Activated CD8-positive, alpha-beta memory T cell treated with anti-CD3 and anti-CD28 coated beads for 4 hours (primary cell): ENCODE measurements at places on chromosomes 4 and X.

GRCh38 chr4:26992657-26993361 lies 132.2 kb downstream of the STIM2 start:
- no peak for DNase-seq

- no peak for DNase-seq
Observed at GRCh38 chr4:57726154-57726553, 616.0 kb upstream of the IGFBP7 start.

GRCh38 chr4:185792384-185793115 lies 19.4 kb downstream of the SORBS2 start:
- DNase-seq, result no peak

- DNase-seq, result no peak
Observed at GRCh38 chr4:122652379-122652778, 31.5 kb upstream of the IL21 start.

- no peak for DNase-seq
Observed at GRCh38 chr4:142365391-142365790, 480.7 kb downstream of the INPP4B start.

- DNase-seq, result no peak
Observed at GRCh38 chr4:89305712-89306437, 1.7 kb downstream of the GPRIN3 start.

DNA sequence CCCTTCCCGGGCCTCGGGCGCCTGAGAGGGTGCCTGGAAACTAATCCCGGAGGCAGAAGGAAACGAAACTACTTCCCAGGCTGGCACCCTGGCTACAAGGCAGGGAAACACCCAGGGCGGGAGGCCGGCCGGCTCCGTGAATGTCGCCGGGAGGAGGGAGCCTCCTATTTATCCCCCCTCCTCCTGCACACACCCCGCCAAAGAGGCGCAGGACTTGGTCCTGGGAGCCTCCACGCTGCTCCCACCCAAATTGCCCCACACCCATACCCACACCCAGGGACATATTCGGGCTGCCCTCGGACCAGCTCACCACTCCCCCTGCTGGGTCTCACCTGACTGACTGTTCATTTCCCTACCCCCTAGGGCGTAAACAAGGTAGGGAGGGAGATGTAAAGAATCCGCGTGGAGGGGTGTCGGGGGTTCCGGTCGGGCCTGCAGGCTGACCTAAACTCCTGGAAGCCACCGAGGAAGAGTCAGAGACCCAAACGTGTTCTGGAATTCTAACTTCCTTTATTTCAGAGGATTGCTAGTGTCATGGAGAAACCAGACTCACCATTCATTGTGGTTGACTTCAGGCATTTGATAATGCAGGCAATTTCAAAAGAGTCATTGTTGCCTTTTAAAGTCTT lies at the start of gene BTC:
TSS of gene BTC (minus strand) at position 142 of the 629 bp plus-strand sequence. CDS start 198 bp downstream, outside the sequence.
- DNase-seq, result no peak

GRCh38 chr4:38620065-38620464 lies 43.9 kb upstream of the KLF3 start:
- DNase-seq, result no peak

DNA sequence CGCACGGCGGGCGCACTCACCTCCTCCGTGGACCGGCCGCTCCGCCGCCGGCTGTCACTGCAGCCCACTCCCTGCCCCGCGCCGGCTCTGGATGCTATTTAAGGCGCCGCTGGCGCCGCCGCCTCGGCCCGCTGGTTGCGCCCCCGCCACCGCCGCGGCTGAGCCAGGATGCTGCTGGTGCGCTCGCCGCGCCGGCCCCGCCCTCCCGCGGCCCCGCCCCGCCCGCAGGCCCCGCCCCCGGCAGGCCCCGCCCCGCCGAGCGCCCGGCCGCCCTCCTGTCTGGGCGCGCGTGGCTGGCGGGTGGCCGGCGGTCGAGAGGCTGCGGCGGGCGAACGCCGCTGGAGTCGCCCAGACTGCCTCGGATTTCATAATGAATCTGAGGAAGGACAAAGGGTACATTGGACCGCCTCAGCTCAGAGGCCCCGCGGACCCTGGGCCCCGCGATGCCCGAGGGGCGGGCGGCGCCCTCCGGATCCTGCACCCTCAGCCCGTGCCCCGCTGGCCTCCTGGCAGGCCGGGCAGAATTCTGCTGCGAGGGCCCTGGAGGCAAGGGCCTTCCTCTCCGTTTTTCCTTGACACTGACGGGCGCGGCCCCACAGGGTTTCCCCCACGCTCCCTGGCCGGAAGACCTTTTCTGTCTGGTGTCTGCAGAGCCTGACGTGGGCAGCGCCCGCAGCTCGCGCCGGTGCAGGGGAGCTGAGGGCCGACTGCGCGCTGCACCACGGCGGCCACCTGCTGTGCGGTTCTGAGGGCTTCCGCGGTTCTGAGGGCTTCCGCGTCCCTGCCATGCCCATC lies at the start of gene ACSL1:
TSS of gene ACSL1 (minus strand) at position 73 of the 795 bp plus-strand sequence. CDS start 22,454 bp downstream, outside the sequence.
- peak; percentile 64 for DNase-seq

DNA sequence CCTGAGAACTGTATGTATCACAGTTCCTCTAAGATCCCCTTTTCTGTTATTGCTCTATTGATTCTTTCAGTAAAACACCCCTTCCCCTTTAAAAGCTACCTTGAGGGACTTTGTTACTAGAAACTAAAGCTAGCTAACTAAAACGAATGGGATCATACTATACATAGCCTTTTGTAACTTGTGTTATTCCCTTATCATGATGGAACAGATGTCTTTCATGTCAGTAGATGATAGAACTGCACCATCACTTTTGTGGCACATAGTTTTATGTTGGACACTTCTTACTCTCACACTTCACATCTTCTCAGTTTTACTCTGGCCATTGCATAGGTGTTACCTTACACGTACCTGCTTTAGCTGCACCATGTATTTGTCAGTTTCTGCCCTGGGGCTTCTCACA lies 46.6 kb upstream of the PGRMC2 start:
- no peak for DNase-seq

- DNase-seq, result no peak
Observed at GRCh38 chrX:40021647-40022046, 76.1 kb downstream of the BCOR start.

DNA sequence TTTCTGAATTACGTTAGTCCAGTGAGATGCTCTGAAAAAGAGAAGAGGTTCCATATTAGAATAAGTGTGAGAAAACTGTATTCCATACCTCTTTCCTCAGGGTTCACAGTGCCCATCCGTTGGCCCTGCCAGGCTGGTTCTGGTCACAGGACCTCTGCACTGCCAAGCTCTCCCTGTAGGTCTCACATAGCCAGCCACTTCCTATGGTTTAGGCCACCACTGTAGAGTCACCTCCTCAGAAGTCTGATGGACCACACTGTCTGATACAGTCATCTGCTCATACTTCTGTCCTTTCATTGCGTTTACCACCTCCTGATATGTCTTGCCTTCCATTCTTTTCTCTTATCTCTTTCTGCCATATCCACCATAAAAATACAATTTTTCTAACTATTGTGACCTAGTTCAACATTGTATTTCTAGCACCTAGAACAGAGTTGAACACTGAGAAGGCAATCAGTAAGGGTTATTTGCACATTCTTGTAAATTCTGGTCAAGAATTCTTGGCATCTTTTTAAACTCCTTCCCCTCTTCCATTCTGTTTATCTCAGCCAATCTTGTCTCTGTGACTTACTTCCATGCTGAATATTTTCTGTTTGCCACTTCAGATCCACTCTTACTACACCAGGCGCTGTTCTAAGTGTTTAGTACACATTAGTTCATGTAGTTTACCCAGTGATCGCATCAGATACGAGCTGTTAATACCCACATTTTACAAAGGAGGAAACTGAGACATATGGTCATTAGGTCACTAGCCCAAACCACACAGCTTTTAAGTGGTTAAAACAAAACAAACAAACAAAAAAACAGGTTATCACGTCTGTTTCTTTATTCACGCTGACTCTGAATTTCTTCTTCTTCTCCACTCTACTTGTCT lies 125.6 kb downstream of the CBR4 start:
- DNase-seq, result no peak

- no peak for DNase-seq
Observed at GRCh38 chr4:18297684-18298083, 276.1 kb upstream of the LCORL start.

GRCh38 chrX:15882704-15883539 lies 28.3 kb upstream of the AP1S2 start:
- DNase-seq, result no peak

GRCh38 chr4:101914761-101915160 lies 124.2 kb downstream of the BANK1 start:
- no peak for DNase-seq

GRCh38 chr4:119604266-119604665 lies 24.3 kb downstream of the PDE5A start:
- no peak for DNase-seq

- no peak for DNase-seq
Observed at GRCh38 chr4:94226763-94227162, 19.1 kb downstream of the SMARCAD1 start.

DNA sequence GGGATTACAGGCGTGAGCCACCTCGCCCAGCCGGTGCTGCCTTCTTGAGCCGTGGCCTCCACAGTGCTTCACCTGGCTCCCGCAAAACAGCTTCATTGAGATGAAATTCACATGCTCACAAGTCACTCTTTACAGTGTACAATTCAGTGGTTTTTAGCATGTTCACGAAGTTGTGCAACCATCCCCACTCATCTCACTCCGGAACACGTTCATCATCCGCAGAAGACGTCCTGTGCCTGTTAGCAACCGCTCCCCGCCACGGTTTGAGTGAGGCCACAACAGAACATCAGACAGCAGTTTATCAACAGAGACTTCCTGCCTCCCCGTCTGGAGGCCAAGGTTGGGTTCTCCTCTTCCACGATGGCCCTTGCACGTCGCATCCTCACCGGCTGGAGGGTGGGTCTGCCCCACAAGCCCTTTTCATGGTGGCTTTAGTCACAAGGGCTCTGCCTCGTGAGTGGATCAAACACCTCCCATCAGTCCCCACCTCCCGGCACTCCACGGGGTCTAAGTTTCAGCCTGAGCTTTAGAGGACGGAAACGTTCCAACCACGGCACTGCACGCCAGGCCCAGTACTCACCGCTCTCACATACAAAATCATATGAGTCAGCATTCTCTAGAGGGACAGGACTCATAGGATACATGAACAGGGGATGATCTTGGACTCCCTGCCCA lies 29.6 kb upstream of the SPON2 start:
- DNase-seq, result peak; percentile 65

- no peak for DNase-seq
Observed at GRCh38 chr4:38275331-38276100, 315.3 kb downstream of the PTTG2 start.

- DNase-seq, result no peak
Observed at GRCh38 chr4:107870236-107870635, 45.5 kb downstream of the SGMS2 start.

GRCh38 chr4:8261851-8262535 lies 7.6 kb upstream of the HTRA3 start:
- no peak for DNase-seq

GRCh38 chr4:84892950-84893349 lies 73.5 kb downstream of the WDFY3 start:
- DNase-seq, result no peak

DNA sequence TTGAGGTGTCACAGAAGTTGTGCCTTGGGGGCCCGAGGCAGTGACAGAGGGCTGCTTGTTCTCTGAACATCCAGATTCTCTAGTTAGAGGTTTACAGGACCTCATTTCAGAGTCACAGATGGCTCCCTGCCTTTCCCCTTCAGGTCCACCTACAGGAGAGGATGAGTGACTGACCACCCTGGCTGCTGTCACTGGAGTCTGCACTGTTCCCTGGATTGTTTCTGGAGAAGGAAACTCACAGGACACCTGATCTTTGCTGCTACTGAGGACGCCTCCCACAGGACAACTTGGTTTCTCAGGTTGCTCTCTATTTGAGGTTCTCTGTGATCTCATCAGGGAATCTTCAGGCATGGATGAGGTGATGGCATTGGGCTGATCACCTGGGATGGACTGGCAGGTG lies 58.3 kb downstream of the GPRIN3 start:
- DNase-seq, result no peak

GRCh38 chr4:20020056-20020455 lies 231.6 kb upstream of the SLIT2 start:
- DNase-seq, result no peak

DNA sequence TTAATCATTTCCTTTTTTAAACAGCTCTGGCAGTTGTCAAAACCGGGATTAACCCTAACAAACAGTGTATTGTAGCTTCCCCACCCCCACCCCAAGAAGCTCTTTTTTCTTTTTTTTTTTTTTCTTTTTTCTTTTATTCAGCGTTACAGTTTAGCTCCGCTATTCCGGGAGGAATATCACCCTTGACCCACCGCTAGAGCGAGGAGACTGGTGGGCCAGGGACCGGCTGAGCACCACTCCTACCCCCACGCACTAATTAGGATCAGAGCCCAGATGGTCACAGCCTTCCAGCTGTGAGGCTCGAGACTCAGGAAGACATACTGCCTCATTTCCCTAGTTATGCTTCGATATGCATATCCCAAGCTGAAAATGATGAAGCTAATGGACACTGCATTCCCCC lies 2.0 kb downstream of the PARM1 start:
- DNase-seq, result no peak

DNA sequence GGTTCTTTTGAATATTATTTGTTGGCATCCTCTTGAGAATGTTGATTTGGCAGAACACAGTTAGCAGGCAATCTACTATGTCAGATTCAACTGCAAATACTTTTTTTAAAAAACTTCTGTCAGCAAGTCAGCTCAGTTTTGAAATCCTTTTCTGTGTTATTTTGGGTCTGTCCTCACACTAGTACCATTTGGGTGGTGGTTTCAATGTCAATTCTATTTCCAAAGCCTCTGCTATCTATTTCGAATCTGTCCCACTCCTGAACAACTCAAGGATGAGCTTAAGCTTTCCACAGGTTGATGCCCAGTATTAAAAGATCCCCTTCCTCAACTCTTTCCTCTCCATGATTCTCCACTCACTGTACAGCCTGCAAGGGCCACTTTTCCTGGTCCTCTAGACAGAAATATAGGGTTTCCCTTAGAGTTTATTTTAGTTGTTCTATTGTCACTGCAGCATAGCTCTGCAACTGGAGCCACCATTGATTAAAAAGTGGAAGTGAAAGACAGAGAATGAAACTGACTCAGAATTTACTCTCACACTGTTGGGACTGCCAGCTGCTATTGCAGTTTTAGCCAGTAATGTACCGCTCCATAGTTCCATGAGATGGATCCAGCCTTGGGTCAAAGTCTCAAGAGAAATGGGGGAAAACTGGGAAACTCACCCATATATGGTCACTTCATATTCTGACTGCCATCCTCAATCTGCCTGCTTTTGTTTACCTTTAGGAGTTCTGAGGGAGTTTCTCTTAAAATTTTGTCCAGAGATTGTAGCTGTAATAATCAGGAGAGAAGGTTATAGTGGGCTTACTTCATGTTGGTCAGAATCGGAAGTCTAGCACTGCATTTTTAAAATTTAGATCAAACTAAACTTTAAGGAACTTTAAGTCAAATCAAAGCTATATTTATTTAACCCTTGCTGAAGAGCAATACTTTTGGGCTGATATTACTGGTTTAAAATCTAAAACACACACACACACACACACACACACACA lies 14.6 kb downstream of the HDX start:
- no peak for DNase-seq

DNA sequence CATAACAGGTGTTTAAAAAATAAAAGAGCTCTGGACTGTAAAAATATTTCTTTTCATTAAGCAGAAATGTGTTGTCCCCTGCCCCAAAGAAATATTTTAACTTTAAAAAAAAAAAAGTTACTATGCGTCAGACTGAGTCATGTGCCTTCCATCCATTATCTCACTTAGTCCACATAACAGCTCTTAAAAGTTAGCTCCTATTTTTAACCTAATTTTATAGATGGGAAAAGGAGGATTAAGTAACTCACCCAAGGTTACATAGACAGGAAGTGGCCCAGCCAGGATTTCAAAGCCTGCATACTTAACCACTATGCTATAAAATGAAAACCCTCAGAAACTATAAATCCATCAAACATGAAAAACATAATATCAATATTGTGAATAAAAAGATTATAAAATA lies 97.7 kb downstream of the MANBA start:
- no peak for DNase-seq

GRCh38 chr4:33924239-33924638 lies 2320.1 kb downstream of the ARAP2 start:
- no peak for DNase-seq
